Right lung (tissue), 10 donors: ENCODE measurements at places on chromosomes 6 and 20.

DNA sequence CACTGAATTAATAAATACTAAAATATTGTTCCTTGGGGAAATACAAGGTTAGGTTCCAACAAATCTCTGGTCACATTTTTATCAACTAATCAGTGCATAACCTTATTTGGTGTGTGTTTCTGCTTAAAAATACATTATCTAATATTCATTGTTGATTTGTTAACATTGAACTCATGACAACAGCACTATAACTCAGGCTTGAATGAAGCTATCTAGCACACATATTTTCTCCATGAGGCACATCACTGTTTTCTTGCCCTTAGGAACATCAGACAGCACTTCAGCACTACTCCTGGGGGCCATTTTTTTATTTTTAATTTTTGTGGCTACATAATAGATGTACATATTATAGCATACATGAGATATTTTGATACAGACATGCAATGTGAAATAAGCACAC, 277.2 kb upstream of the NT5E start:
- no peak for DNase-seq

GRCh38 chr6:150971219-150971618, 105.7 kb downstream of the MTHFD1L start:
- no peak for DNase-seq

DNA sequence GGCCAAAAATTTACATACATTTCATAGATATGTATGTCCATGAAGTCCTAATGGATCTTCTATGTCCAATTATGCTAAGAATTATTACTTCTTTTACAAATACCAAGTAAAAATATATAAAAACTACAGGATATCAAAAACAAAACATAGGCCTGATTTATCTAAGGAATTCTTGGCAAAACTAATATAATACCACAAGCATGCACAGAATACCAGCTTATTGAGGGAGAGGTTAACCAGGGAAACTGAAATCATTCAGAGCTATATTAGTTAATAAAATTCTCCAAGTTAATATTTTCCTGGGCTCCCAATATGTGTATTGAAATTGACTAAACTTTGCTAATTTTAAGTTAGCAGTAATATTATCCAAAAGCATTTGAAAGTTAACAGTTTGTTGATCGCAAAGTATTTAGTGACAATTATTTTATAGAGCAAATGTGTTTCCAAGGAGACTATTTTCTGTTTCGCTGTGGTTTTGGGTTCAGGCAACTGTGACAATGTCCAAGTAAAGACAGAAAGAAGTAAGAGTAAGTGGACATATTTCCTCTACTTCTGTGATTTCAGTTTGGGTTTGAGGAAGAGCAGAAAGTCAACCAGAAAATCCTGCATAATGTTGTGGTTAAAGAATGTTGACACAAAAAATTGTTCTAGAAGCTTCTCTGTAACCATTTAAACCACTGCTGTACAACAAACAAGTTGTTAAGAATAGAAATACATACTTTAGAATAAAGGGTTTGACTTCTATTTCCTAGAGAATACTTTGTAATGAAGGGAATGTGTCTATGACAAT, 167.4 kb downstream of the COL21A1 start:
- no peak for DNase-seq

DNA sequence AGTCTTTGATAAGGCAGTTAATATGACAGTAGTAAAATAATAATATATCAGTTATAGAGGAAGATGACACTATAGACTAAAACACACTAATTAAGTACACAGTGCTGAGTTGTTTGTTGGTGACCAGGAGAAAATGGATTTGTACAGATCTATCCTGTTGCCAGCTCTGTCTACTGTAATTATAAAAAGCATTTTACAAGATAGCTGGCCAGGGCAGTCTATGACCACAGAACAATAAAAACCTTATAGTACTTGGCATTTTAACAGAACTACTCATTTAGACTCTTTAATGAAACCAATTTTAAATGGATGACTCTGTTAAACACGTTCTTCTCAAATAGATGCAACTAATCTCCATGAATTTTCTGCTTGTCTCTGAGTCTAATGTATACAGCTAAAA, 367.5 kb downstream of the BTBD9 start:
- no peak for DNase-seq

DNA sequence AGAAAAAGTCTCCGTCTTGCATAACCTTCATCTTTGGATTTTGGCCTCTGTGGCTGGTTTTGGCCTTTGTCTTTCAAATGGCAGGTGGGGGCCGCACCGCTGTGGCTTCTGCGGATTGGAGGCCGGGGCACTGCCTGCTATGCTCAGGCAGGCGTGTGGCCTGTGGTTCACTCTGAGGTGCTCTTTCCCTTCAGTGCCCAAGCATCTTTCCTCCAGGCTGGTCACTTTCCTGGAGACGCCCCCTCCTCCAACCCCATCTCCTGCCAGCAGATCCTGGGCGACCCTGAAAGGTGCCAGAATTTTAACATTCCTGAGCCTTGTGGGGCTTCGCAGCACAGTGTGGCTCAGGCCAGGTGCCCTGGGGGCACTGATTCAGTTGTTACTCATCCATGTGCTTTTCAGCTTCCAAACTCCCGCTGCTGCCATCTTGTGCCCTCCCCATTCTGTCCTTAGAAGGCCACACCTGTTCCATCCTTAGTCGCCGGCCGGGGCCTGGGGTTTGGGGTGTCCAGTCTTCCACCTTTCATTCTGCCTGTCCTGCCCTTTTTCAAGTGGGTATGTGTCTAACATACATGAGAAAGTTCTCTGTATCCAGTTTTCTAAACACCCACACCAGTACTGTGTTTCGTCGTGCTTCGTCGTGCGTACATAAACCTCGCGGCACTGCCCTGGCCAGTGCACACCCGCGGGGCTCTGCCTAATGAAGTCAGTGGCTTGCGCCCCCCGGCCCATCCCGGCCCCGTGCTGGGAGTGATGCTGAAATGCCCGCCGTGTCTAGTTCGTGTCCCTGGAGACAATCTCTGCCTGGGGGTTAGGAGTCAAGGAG, 12.1 kb downstream of the SS18L1 start:
- DNase-seq: no peak

GRCh38 chr6:106281088-106281487, 44.5 kb downstream of the ATG5 start:
- no peak for DNase-seq

GRCh38 chr6:11628562-11628961, 91.0 kb downstream of the TMEM170B start:
- DNase-seq: no peak

DNA sequence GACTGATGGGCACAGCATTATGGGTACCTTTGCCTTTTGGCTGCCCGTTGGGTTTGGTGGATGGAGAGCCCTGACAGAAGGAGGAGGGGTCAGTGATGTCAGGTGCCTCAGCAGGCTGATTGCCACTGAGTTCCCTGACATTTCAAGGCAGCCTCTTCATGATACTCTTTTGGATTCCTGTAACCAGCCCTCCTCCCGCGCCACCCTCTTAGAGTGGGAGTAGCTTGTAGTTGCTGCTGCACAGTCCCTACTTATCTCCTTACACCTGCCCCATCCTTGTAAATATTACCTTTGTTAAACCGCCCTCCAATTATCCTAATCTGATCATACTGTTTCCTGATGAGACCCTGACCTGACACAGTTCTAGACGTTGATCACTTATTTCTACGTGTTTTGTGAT, 140.0 kb downstream of the CFAP61 start:
- DNase-seq: no peak

DNA sequence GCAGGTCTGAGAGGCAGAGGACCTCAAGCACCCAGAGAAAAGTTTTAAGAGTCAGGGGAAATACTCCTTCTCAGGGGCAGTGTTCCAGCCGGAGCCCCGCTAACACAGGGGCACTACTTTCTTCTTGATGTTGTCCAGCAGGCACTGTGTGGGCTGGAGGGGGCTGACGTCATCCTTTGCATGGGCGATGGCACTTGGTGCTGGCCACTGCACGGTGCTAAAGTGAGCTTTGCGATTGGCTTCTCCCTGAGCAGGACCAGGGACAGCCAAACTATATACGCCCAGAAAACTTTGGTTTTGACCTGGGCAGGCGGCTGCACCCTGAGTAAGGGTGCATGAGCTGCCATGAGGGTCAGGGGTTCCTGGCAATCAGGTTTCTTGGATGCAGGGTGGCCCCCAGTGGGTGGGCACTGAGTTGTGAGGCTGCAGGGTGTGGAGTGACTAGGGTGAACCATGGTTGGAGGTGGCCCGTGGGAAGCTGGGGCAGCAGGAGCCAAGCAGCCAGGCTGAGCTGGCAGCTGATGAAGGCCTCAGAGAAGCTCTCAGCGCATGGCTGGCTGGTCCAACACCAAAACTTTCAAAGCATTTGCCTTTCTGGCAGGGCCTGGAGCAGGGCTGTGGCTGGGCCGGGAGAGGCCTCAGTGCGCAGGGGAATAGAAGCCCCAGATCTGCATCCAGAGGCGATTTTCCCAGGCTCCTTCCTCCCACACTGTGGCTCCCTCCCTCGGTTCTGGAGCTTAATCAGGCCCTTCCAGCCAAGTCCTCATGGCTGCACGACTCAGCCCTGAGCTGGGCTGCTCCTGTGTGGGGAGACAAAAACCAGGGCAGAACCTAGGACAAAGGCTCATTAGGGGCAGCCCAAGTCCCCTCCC, 18.3 kb downstream of the MRPS18A start:
- no peak for DNase-seq

GRCh38 chr6:56280126-56280525, 32.7 kb upstream of the COL21A1 start:
- DNase-seq: no peak

- no peak for DNase-seq
Measured at GRCh38 chr20:48858075-48858790, 30.4 kb upstream of the PREX1 start.

- no peak for DNase-seq
Measured at GRCh38 chr20:13723011-13723410, 61.7 kb downstream of the ESF1 start.

- no peak for DNase-seq
Measured at GRCh38 chr20:14775778-14776177, 438.4 kb upstream of the FLRT3 start.

DNA sequence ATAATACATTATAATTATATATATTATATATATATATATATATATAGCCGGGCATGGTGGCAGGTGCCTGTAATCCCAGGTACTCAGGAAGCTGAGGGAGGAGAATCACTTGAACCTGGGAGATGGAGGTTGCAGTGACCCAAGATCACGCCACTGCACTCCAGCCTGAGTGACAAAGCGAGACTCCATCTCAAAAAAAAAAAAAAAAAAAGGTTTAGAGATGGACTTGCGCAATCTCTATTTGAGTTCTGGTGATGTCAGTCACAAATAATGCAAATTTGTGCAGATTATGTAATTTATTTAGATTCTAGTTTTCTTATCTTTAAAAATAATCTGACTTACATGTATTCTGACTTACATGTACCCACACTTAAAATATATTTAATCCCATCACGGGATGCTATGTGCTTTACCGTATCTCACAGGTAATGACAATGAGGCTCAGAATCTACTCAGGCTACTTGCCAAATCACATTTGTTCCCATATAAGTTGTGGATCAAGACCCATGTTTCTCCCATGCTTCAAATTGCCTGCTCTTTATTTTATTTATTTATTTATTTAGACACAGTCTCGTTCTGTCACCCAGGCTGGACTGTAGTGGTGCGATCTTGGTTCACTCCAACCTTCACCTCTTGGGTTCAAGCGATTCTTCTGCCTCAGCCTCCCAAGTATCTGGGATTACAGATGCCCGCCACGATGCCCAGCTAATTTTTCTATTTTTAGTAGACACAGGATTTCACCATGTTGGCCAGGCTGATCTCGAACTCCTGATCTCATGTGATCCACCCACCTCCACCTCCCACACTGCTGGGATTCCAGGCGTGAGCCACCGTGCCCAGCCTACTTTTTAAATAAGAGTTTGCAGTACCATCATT, 7.6 kb upstream of the UST start:
- DNase-seq: no peak

DNA sequence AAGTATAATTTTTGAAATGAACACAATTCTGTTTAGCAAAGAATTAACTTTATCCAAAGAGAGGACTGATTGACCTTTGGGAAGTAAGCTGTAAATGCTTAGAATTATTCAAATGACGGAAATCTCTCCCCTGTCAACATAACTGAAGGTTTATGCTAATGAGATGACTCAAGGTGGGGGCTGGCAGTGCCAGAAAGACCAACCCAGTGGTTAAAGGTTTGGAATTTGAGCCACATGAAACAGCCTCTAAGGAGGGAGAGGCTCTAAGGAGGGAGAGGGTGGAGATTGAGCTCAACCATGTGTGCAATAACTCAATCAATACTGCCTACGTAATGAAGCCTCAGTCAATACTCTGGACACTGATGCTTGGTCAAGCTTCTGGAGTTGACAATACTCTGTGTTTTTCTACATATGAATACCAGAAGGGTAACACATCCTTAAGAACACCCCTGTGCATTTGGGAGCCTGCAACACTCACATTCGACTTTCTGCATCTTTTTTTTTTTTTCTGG, 123.4 kb upstream of the TENT5A start:
- DNase-seq: no peak

DNA sequence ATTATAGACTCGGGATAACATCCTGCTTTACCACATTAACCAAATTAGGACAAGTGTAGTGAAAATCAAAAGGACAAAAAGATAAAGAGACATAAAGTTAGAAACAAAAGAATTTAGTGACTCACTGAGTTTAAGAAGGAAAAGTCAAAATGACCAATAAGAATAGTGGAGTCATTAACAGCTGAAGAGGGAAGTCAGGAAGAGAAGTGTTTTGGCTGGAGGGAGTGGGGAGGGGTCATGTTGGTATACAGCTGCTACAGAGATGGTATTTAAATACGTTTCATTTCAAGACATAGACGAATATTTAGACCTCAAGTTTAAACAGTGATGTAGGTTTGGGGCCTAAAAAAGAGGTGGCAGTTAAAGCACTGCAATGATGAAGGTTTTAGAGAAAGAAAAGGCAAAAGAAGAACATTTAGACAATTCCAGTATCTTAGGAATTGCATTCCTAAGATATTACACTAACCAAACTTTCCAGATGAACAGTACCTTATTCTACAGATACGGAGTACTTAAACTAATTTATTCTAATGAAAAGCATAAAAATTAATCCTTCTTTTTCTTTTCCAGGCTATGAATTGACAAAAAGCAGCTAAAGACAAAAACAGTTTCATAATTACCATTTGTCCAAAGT, 10.6 kb downstream of the FKBP5 start:
- no peak for DNase-seq

- DNase-seq: no peak
Measured at GRCh38 chr6:31617010-31617409, 2.0 kb downstream of the AIF1 start.

- DNase-seq: no peak
Measured at GRCh38 chr6:17820055-17820454, 113.3 kb upstream of the NUP153 start.

- DNase-seq: no peak
Measured at GRCh38 chr20:11072982-11073381, 399.2 kb upstream of the JAG1 start.

DNA sequence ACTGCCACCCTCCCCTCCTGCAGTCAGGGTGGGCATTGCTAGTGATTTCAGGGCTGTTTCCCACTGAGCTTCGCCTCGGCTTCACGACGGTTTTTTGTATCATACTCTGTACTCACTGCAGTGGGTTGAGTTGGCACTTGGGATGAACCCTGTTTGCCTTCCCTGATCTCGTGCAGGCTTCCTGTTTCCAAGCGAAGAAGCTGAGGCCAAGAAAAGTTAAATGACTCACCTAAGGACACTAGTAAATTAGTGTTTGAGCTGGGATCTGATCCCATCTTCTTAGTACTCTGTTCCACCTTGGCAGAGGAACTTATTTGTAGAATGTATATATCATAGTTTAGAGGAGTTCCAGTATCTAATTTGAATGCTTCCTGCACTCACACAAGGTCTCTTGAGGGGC, 50.3 kb upstream of the VSTM2L start:
- no peak for DNase-seq

- DNase-seq: no peak
Measured at GRCh38 chr6:52517502-52518278, 59.2 kb downstream of the TRAM2 start.

- DNase-seq: no peak
Measured at GRCh38 chr20:61444637-61445036, 192.6 kb downstream of the CDH4 start.
